ENCODE measurements at places on chromosomes 1 and 21. TPM values are rescaled to one million over a fixed set of nuclear protein-coding genes. Genes with fewer than 3 reads are reported as not detected.

DNA sequence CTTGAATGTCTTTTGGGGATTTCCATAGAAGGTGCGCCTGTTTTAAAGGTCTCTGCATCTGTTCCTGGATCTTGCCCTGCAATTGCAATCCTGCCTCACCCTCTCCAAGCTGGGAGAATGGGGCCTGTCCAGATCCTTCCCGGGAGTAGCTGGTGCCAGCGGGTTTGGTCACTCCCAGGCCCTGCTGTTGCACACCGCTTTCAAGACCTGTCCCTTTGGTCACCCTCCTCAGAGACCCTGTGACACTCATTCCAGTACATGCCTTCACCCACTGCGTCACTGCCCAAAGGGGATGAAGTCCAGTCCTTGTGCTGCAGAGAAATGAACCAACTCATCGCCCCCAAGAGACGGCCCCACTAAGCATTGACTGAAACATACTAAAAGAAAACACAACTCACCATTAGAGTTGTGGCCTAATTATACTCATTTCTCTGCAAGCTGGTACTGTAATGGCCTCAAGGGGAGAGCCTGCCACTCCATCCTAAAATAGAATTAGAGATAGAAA, 1.9 kb upstream of the IRF2BP2 start:
- peaks cover 51% of the 10 kb centered on the region for H3K4me1 ChIP-seq
- peak; percentile 24 for DNase-seq
- peak overlapping the region; percentile 100 for H3K27ac ChIP-seq
- peak overlapping the region; percentile 57 for H3K4me3 ChIP-seq
- H3K27me3 ChIP-seq, result no peaks in the 10 kb centered on the region

- peaks cover 13% of the 10 kb centered on the region for H3K36me3 ChIP-seq
- no peak overlapping the region for H3K4me3 ChIP-seq
- peaks cover 14% of the 10 kb centered on the region for H3K4me1 ChIP-seq
- H3K27ac ChIP-seq, result no peak overlapping the region
These were observed 6.7 kb downstream of the GADD45A start for GRCh38 chr1:67691712-67692111.

- H3K4me3 ChIP-seq, result no peak overlapping the region
- H3K27ac ChIP-seq, result peak overlapping the region; percentile 45
- peaks cover 66% of the 10 kb centered on the region for H3K36me3 ChIP-seq
- peaks cover 27% of the 10 kb centered on the region for H3K4me1 ChIP-seq
- no peaks in the 10 kb centered on the region for H3K27me3 ChIP-seq
These were observed 18.2 kb downstream of the CTH start for GRCh38 chr1:70429219-70429618.

DNA sequence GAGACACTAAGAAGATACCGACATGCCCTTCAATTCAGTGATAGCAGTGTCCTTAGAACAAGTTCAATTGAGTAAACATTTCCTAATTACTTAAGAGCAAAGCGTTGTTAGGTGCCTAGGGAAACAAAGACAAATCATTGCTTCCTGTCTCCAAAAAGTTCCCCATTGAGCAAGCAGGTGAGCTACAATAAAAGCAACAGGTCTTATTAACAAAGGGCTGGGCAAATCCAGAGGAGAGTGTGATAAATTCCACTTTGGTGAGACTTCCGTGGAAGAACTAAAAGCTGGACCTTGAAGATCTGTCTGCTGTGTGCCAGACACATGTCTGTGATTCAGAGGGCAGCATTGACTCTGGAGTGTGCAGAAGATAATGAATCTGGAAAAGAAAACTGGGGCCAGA, 1.9 kb upstream of the TUT4 start:
- H3K27ac ChIP-seq, result peak overlapping the region; percentile 43
- H3K4me1 ChIP-seq, result peaks cover 25% of the 10 kb centered on the region
- no peaks in the 10 kb centered on the region for H3K36me3 ChIP-seq
- DNase-seq, result no peak

- peaks cover 18% of the 10 kb centered on the region for H3K36me3 ChIP-seq
- no peak overlapping the region for H3K27ac ChIP-seq
- no peaks in the 10 kb centered on the region for H3K27me3 ChIP-seq
- H3K4me3 ChIP-seq, result no peak overlapping the region
These were observed 50.2 kb downstream of the RABGAP1L start for GRCh38 chr1:174209347-174210187.

GRCh38 chr21:43956019-43956669, 56.0 kb upstream of the TRAPPC10 start:
- H3K4me1 ChIP-seq, result no peaks in the 10 kb centered on the region
- no peak for DNase-seq
- no peak overlapping the region for H3K4me3 ChIP-seq
- H3K27ac ChIP-seq, result peak overlapping the region; percentile 95

DNA sequence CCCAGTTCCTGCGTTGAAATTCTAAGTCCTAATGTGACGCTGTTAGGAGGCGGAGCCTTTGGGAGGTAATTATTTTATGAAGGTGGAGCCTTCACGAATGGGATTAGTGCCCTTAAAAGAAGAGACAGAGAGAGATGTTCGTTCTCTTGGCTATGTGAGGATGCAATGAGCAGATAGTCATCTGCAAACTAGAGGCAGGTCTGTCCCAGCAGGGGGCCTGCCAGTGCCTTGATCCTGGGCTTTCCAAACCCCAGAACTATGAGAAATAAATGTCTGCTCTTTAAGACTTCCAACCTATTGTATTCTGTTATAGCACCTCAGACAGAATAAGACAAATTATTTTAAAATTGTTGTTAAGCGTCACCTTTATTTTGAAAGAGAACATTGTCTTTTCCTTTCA, 123.1 kb upstream of the KCNJ6 start:
- H3K36me3 ChIP-seq, result no peaks in the 10 kb centered on the region
- DNase-seq, result no peak
- peaks cover 13% of the 10 kb centered on the region for H3K4me1 ChIP-seq

DNA sequence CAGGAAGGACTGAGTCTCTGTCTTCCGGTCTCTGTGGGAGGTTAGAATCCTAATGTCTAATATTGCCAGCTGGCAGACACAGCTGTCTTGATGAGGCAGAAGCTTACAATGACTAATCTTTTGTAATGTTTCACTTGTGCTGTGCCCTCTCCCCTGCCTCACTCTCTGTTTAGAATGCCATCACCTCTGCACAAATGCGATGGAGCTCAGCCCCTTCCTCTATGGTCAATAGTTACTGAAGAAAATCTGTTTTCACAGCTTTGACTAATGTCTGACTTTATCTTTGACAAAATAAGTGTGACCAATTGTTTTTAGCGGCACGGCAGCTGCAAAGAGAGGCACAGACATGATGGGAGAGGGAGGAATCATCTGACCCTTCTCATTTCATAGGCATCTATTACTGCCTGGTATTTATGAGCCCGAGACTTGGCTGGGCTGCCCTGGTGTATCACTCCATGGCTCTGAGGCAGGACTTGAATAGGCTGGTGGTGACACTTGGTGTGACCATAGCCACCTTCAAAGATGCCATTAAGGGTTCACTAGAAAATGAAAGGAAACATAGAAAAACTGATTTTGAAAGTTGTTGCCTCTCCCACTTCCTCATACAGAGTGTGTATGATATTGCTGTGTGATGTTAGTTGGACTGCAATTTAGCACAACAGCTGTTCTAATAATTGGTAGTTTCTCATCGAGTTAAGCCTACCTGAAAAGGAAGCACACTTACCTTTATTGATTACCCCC, 163.2 kb upstream of the NBPF11 start:
- H3K4me1 ChIP-seq, result peaks cover 28% of the 10 kb centered on the region
- H3K4me3 ChIP-seq, result no peak overlapping the region
- peaks cover 90% of the 10 kb centered on the region for H3K27me3 ChIP-seq
- no peak overlapping the region for H3K27ac ChIP-seq
- DNase-seq, result no peak

DNA sequence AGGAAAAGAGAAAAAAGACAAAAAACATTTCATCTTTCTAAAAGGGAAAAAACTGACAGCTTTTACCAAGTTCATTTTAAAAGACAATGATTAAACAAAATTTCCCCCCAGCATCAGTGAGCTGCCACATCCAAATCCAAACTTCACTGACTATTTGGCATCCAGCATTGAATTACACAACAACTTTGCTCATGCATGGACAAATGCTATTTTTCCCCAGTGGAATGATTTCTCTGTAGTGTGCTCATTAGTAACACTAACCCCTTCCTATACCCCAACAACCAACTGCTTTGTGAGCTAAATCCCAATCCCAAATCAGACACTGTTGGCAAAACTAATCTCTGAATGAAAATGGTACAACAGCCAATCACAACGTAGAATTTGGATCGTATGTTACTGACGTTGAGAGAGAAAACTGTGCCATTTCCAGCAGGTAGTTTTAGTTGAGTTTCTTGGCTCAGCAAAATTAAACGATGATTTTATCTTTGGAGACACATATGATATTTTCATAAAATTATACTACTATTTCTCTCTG, 37.9 kb downstream of the PIK3R3 start:
- no peak overlapping the region for H3K4me3 ChIP-seq
- no peak overlapping the region for H3K27ac ChIP-seq
- DNase-seq, result no peak
- H3K36me3 ChIP-seq, result peaks cover 3% of the 10 kb centered on the region
- no peaks in the 10 kb centered on the region for H3K4me1 ChIP-seq

DNA sequence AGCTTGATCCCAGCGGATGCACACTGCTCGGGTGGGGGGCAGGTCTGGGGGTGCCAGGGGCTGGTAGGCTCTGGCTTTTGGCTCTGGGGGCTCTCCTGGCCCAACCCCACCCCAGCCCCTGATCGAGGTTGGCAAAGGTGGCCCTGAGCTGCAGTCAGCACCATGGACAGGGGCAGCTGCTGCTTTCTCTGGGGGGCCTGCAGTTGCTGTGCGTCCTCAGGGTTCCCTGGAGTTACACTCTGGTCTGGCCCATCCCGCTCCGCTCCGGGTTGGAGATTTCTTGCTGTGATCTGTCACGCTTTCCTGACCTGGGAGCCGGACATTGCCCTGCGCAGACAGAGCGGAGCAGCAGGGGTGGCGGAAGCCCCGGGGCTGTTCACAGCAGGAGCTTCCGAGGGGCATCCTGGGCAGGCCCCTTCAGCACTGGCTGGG, 8.0 kb upstream of the PLCH2 start:
- H3K27ac ChIP-seq, result no peak overlapping the region
- DNase-seq, result peak; percentile 76
- no peaks in the 10 kb centered on the region for H3K36me3 ChIP-seq
- H3K27me3 ChIP-seq, result no peaks in the 10 kb centered on the region
- no peaks in the 10 kb centered on the region for H3K4me1 ChIP-seq

- no peak overlapping the region for H3K27ac ChIP-seq
- no peaks in the 10 kb centered on the region for H3K27me3 ChIP-seq
- H3K4me1 ChIP-seq, result peaks cover 11% of the 10 kb centered on the region
- H3K36me3 ChIP-seq, result no peaks in the 10 kb centered on the region
These were observed 648.0 kb upstream of the PLXNA2 start for GRCh38 chr1:208892147-208892546.

GRCh38 chr1:214281021-214281719, at the start of gene SMYD2:
TSS of gene SMYD2 (plus strand) at chr1:214281159. CDS start at chr1:214281255, 96 bp downstream.
- peak; percentile 75 for DNase-seq
- H3K36me3 ChIP-seq, result 0 out of 2 replicates have a peak, but pooled peaks cover 2% of the 10 kb centered on the region
- H3K4me3 ChIP-seq, result peak within 1 kb of the TSS; percentile 83
- peaks cover 59% of the 10 kb centered on the region for H3K27me3 ChIP-seq
- H3K4me1 ChIP-seq, result peaks cover 37% of the 10 kb centered on the region

DNA sequence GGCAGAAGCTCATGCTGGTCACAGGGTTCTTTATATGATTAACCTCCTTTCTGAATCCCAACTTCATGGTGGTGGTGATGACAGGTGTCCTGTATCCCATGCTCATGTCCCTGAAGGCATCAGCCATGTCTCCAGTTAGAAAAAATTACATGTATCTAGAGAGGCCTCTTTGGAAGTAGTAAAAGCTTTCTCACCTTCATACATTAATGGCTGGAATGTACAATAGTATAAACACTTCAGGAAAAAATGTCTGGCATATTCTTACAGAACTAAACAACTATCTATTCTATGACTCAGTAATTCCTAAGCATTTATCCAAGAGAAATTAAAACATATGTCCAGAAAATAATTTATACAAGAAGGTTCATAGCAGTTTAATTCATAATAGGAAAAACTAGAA, 34.0 kb downstream of the ADAM30 start:
- H3K27me3 ChIP-seq, result no peaks in the 10 kb centered on the region
- H3K4me1 ChIP-seq, result no peaks in the 10 kb centered on the region
- no peaks in the 10 kb centered on the region for H3K36me3 ChIP-seq
- no peak for DNase-seq

DNA sequence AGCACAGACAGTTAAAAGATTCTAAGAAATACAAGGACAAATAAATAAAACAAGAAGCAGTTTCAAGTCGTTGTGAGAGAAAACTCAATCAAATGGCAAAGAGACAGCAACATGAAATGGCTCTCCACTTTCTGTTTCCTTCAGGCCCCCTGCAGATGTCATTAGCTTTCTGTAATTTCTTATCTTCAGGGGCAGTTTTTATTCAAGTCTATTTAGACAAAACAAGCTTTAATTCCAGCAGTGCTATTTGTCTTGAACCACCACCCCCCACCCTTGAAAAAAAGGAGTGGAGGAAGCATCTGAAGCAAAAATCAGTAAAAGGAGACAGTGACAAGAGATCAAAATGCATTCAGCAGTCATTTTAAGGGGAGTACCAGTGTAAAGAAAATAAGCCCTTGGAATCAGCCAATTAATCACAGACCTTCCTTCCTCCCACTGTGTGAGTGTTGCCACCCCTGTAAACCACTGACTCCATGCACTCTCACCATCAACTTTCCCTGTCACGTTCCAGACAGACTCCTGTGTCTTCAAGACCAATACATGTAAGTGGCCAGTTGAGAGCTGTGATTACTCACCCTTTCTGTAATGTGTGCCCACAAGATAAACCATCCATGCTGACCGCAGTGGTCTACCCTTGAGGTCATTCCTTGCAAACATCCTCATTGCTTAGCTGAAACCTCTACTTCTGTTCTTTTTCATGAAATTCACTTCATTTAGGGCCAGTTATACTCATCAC, 136.1 kb upstream of the HOOK1 start:
- peaks cover 51% of the 10 kb centered on the region for H3K4me1 ChIP-seq
- no peak for DNase-seq
- H3K27me3 ChIP-seq, result no peaks in the 10 kb centered on the region
- no peaks in the 10 kb centered on the region for H3K36me3 ChIP-seq

GRCh38 chr1:43618521-43619313, 31.2 kb upstream of the KDM4A start:
- no peaks in the 10 kb centered on the region for H3K4me1 ChIP-seq
- H3K27me3 ChIP-seq, result no peaks in the 10 kb centered on the region
- H3K27ac ChIP-seq, result no peak overlapping the region
- no peak overlapping the region for H3K4me3 ChIP-seq
- peaks cover 62% of the 10 kb centered on the region for H3K36me3 ChIP-seq

LEMD1 gene
- 26.3 TPM for total RNA-seq

LCE1B gene
- not detected for total RNA-seq

KPRP gene
- total RNA-seq, result not detected

OR6N1 gene
- not detected for total RNA-seq

SRP9 gene
- 374 TPM for total RNA-seq

KRTAP13-2 gene
- total RNA-seq, result not detected

MATN1 gene
- total RNA-seq, result 0.24 TPM

ADAMTS5 gene
- 0.64 TPM for total RNA-seq

FOXD3 gene
- 27.5 TPM for total RNA-seq

CCDC30 gene
- total RNA-seq, result 2.1 TPM

PLPPR5 gene
- total RNA-seq, result 2.2 TPM

FAM131C gene
- 2.0 TPM for total RNA-seq

TFF1 gene
- 0.53 TPM for total RNA-seq

F3 gene
- 7.6 TPM for total RNA-seq

All from WTC11 (cell line).